ENCODE measurements at places on chromosomes 1 and 21.

DNA sequence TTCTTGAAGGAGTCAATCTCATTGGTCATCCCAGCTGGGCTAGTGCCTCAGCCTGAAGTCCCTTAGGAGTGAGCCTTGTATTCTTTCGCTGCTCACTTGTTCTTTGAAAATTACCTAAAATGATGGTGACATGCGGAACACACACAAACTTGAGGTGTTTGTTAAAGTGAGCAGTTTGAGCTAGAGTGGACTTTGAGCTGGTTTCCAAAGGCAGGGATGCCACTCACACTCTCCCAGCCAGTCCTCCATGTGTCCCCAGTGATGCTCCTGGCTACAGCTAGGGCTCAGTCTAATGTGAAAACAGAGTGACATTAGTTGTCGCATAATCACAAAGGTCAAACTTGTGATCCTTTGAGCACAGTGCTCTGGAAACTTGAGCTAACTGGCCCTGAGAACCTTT is 84.3 kb downstream of the DTL start:
- no peak for DNase-seq

DNA sequence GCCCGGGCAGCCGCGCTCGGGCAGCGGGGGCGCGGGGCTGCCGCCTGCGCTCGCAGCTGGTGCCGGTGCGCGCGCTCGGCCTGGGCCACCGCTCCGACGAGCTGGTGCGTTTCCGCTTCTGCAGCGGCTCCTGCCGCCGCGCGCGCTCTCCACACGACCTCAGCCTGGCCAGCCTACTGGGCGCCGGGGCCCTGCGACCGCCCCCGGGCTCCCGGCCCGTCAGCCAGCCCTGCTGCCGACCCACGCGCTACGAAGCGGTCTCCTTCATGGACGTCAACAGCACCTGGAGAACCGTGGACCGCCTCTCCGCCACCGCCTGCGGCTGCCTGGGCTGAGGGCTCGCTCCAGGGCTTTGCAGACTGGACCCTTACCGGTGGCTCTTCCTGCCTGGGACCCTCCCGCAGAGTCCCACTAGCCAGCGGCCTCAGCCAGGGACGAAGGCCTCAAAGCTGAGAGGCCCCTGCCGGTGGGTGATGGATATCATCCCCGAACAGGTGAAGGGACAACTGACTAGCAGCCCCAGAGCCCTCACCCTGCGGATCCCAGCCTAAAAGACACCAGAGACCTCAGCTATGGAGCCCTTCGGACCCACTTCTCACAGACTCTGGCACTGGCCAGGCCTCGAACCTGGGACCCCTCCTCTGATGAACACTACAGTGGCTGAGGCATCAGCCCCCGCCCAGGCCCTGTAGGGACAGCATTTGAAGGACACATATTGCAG is 3.0 kb downstream of the ARTN start:
- no peak for DNase-seq

GRCh38 chr1:84298684-84299535 is 2.6 kb upstream of the SAMD13 start:
- no peak for DNase-seq

DNA sequence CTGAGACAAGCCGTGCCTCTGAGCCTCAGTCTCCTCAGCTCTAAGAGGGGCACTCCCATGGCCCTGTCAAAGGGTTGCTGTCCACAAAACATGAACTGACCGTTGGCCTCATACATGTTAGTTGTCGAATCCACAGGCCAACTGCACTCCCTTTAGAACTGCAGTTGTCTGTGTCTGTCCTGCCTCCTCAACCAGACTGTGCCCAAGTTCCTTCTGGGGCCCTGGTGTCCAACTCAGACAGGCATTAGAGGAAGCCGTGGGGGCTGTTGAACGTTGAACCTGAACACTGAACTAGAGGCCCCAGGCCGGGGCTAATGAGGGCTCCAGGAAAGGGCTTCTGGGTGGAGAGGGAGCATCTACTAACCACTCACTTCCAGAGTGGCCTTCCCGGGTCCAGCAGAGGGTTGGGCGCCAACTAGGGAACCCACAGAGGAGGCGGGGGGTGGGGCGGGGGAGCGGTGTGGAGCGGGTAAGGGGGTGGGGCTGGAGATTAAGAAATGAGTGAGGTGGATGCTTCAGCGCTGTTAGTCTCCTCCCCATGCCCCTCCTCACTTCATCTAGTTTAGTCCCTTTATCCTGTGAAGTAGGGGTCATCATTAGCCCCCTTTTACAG is at the start of gene RAB42:
Gene RAB42 (plus strand): TSS at position 558 of the 613 bp plus-strand sequence. CDS start 247 bp downstream, outside the sequence.
- DNase-seq = no peak

GRCh38 chr21:34807146-34807880 is 138.5 kb downstream of the CLIC6 start:
- DNase-seq = no peak

- no peak for DNase-seq
Measured at GRCh38 chr1:17184161-17184665, 20.7 kb upstream of the PADI1 start.

DNA sequence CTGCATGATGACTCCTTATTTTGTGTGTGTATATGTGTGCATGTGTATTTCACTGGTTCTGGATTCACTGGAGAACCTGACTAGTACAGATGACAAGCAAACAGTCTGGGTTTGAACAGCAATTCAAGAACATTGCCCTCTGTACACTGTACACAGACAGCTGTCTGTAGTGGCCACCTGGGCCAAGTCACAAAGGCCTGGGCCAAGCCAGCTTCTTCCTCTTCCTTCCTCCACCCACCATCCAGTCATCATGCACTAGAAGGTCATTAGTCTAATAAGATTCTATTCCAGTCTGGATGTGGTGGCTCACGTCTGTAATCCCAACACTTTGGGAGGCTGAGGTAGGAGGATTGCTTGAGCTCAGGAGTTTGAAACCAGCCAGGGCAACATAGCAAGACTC is 155.9 kb downstream of the ELAVL4 start:
- no peak for DNase-seq

DNA sequence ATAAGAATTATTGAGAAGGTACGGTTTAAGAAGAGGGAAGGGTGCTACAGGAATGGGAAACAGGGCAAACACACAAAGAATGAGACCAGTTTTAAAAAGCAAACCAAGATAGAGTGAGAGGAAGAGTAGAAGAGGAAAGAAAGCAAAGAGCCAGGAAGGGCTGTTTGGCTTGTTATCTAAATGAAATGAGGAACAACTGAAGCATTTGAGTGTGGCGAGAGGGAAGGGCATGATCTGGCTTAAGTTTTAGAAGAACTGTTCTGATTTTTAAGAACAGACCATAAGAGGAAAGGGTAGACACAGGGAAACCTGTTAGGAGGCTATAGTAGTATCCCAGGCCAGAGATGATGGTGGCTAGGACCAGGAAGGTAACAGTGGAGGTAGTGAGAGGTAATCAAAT is 73.8 kb downstream of the TUT4 start:
- DNase-seq = no peak

GRCh38 chr21:15164678-15165303 is 100.0 kb upstream of the NRIP1 start:
- DNase-seq = no peak

- no peak for DNase-seq
Measured at GRCh38 chr1:58460469-58460868, 86.1 kb downstream of the OMA1 start.

- DNase-seq = no peak
Measured at GRCh38 chr1:230253150-230253549, 173.0 kb downstream of the PGBD5 start.

GRCh38 chr1:109773203-109773899 is 9.6 kb upstream of the EPS8L3 start:
- peak; percentile 18 for DNase-seq

GRCh38 chr1:91529856-91530255 is 29.2 kb downstream of the CDC7 start:
- DNase-seq = no peak

DNA sequence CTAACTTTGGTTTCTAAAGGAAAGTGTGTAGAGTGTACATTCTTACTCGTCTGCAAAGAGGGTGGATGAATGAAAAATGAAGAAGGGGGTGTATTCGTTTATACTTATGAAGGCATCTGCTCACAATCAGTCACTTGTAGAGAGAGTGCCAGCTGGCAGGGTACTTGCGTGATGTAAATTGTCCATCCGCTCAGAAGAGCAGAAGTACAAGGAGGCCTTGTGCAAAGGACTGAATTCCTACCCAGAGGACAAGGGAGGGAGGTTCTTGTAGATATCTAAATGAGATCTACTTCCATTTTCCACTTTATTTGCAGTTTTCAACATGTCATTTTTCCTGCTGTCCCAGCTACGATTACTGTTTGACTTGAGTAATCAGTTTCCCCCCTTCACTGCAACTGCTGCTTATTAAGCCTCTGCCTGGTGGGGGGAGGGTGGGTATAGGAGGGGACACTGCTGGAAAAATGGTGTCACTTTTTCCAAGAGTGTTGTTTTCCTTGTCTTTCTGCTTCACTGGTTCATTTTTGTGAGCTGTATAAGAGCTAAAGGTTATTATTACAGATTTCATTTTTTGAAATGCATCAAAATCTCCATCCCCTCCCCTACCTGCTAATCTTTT is 67.3 kb downstream of the LAMC1 start:
- no peak for DNase-seq

DNA sequence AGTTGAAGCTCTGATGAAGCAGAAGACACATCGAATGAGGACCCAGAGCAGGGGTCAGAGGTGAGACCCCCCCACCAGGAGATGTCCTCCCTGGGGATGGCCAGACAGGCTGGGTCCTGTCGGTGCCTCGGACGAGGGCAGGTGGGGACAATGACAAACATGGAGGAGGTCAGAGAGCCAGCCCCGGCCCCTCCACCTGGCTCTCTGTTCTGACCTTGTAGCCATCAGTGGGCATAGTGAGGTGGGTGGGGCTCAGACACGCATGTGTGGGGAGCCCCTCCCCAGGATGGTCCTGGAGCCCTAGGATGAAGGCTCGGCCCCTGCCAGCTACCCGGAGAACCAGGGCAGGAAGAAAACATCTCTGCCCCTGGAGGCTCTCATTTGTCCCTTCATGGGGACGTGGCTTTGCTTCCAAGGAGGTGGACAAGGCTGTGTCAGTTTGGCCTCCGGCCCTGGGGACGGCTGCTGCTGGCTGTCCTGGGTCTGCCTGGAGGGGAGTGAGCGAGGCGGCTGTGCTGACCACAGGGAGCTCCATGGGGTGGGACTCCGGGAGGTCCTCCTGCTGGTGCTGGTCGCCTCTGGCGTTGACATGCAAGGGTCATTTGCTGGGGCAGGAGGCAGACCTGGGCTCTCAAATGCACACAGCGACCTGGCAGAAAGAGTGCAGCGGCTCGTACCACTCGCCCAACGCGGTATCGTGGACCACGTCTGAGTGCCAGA is 2.6 kb downstream of the KRTAP10-6 start:
- DNase-seq = no peak

GRCh38 chr1:2642131-2642559 is 9.3 kb upstream of the MMEL1 start:
- no peak for DNase-seq

- no peak for DNase-seq
Measured at GRCh38 chr1:93603601-93604000, 78.0 kb downstream of the BCAR3 start.

GRCh38 chr1:176551146-176551545 is 88.2 kb downstream of the PAPPA2 start:
- no peak for DNase-seq

- DNase-seq = no peak
Measured at GRCh38 chr1:94698759-94699502, 121.2 kb upstream of the SLC44A3 start.

- DNase-seq = no peak
Measured at GRCh38 chr1:16080422-16081150, 7.1 kb upstream of the FAM131C start.

DNA sequence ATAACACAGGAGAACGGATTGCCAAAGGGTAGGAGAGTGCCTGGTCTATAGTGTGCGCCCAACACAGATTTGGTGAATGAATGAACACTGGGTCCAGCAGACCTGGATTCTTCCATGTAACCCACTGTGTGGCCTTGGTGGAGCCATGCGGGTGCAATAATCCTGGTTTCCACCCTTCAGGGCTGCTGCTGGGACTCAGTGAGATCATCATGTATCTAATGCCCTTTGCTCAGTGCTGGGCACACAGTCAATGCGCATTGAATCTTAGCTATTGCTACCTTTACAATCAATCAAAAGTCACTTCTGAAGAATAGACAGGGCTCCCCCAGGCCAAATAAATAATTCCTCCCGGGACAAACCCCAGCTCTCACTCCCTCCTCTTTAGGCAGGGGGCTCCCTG is 5.8 kb upstream of the EPHA2 start:
- no peak for DNase-seq

GRCh38 chr1:5576011-5576672 is 416.1 kb downstream of the NPHP4 start:
- no peak for DNase-seq

DNA sequence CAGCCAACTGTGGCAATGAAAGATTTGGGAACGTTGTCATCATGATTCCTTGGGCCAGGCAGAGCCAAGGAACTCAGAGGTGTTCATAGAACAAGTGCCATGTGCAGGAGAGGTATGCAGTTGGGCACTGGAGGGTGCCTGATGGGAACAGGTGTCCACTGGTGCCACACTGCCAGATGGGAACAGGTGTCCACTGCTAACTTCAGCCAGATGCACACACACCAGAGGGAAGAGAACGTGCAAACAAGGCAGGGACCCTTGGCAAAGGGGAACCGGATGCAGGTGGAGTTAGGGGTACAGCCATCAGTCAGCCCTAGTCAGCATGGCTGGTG is 13.5 kb downstream of the OLFML2B start:
- no peak for DNase-seq

DNA sequence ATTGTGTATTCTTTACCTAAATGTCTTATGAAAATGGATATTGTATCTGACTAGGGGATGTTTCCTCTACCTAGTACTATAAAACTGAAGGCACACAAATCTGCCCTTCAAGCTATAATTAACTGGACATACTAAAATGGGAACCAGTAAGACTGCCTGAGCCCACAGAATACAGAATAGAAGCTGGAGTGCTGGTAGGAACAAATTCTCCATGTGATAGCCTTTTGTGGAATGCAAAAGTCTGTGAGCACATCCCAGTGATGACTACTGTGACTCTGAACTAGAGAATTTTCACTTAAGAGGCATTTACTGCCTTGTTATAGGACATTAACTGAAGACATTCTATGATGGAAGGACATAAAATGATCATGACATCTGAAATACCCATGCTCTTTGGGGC is 30.3 kb downstream of the KIFAP3 start:
- no peak for DNase-seq

All from esophagus squamous epithelium (tissue), 5 donors.